ENCODE measurements at places on chromosomes 3 and 15. TPM values are rescaled to one million over a fixed set of nuclear protein-coding genes. Genes with fewer than 3 reads are reported as not detected.
A peak's percentile ranks its signal among the peaks of the same experiment; 100 is the strongest.

DNA sequence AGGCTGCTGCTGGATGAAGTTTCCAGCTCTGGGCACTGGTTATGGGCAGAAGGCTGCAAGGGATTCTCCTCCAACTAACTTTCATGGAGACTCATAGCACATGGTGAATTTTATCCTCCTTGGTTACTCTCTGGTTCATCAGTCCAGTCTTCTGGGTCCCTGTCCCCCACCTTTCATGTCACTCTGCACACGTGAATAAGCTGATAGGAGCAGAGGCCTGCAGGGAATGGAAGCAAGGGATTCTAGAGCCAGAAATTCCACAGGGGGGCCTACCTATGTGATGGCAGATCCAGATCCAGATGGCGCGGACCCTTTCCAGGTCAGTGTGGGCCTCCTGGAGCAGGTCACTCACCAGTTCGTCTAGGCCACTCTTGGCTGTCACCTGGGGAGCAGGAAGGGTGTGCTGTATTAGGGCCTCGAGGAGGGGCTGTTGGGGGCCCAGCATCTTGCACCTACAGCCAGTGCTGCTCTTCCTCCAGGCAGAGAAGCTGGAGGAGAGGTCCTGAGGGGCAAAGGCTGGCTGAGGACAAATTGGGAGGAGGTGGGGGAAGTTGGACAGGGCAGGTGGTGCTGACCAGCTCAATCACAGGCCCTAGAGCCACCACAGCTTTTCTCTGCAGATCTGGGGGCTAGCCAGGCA is 30.2 kb downstream of the KY start:
- no peak for DNase-seq

GRCh38 chr3:184003187-184003967 is 14.3 kb downstream of the ABCC5 start:
- DNase-seq: no peak

GRCh38 chr3:94778814-94779494 is 716.1 kb downstream of the NSUN3 start:
- no peak for DNase-seq

DNA sequence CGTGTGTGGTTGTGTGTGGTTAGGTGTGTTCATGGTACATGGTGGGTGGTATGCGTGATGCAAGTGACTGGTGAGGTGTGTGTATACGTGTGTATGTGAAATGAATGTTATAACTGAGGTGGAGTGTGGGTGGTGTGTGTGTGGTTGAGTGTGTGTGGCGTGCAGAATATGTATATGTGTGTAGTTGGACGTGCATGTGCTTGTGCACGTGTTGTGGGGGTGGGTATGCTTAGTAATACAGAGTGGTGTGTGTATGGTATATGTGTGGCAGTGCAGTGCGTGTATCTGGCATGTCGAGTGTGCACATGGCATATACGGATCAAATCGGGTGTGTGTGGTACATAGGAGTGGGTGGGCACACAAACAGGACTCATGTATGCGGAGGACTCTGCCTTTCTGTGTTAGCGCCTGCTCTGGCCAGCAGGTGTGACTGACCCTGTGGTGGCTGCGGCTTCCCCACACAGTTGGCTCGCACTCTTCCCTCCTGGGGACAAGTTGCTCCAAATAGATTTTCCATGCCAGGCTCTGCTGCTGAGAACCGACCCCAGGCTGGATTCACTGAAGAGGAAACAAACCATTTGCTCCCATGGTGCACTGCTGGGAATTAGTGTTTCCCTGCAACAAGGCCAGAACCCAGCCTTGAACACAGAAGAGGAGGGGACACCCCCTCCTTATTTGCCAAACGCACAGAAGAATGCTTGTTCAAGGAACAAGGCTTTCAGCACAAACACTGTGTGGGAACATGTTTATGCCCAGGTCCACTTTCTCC is 1.2 kb upstream of the C3orf70 start:
- no peak for DNase-seq

DNA sequence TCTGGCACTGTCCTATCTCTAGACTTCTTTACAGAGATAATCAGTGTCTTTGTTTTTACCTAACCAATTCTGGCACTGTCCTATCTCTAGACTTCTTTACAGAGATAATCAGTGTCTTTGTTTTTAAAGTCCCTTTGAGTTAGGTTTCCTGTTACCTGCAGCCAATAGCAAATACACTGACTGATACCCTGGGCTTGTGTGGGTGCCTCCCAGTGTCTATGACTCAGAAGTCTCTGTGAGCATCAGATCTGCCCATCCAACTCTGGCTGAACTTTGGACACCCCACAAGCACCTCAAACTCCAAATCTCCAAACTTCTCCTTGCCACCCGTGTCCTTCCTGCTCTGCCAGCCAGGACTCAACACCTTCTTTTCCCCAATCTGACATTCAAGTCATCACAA is 30.4 kb downstream of the SLC41A3 start:
- DNase-seq: no peak

GRCh38 chr3:69847303-69847702 is 108.0 kb downstream of the MITF start:
- DNase-seq: no peak

DNA sequence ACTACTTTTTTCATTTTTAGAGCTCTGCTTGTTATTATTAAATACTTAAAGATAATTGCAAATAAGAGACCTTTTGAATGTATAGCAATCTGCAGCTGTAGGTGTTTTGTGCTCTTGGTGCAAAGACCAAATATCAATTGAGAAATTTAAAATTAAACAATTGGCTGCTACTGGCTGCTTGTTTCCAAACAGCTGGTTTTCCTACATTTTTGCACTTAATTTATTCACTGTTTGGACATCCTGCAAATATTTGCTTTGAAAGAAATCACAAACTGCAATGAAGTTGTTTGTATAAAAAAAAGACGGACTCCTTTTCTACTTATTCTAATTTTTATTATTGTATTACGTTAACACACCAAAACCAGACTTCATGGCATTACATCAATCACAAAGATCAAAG is 35.6 kb downstream of the MED12L start:
- DNase-seq: no peak

- no peak for DNase-seq
Observed at GRCh38 chr15:68277131-68277602, 378 bp upstream of the FEM1B start.

GRCh38 chr15:66402761-66403284 is 16.1 kb downstream of the MAP2K1 start:
- DNase-seq: no peak

PCOLCE2 gene
- total RNA-seq: not detected

QRICH1 gene
- total RNA-seq: 156 TPM

CNTN4 gene
- not detected for total RNA-seq

DNA sequence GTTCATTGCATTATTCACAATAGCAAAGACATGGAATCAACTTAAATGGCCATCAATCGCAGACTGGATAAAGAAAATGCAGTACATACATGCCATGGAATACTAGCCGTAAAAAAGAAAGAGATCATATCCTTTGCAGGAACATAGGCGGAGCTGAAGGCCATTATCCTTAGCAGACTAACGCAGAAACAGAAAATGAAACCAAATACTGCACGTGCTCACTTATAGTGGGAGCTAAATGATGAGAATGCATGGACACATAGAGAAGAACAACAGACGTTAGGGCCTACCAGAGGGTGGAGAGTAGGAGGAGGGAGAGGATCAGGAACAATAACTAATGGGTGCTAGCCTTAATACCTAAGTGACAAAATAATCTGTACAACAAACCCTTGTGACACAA is 57.9 kb downstream of the RASA2 start:
- no peak for DNase-seq

GRCh38 chr3:183802989-183803388 is 22.4 kb downstream of the MAP6D1 start:
- no peak for DNase-seq

DNA sequence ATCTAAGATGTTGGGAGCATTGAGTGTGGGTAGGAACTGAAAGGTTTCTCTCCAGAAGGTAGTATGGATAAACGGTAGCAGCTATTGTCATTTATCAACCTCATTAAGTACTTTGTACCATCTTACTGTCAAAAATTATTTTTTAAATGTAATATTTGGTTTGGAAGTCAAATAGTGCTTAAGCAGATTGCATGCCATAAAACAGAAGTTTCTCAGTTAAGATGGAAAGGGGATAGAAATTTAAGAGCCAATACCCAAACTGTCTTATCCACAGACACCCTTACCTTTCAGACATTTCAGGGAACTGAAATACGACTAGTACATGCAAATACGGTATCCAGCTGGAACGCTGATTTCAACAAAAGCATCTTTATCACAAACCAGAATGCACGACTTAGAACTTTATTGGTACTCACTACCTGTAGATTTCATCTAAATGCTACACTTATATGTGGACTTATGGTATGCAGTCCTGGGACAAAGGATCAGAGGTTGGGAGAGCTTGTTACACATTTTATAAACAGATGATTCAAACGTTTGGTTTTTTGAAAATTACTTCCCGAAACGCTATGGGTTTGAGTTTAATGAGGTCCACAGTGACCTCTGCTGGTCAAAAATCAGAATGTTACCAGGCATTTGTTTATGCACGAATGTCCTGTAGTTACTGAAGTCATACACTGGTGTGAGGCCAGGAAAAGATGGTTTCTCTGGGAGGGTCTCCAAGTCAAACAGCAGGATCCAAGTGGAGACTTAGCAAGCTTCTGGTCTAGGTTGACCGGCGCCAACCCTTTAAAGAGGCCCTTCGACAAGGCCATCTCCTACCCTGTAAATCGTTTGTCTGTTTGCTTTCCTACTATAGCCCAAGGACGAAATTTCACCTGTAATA is 45.7 kb upstream of the DUT start:
- DNase-seq: peak; percentile 76

DNA sequence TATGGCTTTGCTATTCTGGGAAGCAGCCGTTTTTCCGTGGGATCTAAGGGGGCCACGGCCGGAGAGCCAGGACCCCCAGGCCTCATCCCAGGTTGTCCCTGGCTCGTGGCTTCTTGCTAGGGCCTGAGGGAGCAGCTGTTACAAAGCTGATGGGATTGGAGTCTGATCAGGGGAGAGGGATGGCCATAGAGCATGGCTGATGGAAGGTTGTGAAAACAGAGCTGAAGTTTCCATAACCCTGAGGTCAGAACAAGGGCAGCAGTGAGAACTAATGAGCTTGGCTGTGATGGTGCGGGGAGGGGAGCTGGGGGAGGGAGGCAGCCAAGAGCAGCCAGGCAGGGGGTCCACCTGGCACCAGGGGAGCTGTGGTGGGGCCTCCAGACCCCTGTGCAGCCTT is 63.0 kb downstream of the LINGO1 start:
- DNase-seq: no peak

- DNase-seq: no peak
Observed at GRCh38 chr3:55480911-55481743, 6.0 kb downstream of the WNT5A start.

GRCh38 chr3:32175607-32176197 is 62.8 kb upstream of the CMTM8 start:
- peak; percentile 82 for DNase-seq

DNA sequence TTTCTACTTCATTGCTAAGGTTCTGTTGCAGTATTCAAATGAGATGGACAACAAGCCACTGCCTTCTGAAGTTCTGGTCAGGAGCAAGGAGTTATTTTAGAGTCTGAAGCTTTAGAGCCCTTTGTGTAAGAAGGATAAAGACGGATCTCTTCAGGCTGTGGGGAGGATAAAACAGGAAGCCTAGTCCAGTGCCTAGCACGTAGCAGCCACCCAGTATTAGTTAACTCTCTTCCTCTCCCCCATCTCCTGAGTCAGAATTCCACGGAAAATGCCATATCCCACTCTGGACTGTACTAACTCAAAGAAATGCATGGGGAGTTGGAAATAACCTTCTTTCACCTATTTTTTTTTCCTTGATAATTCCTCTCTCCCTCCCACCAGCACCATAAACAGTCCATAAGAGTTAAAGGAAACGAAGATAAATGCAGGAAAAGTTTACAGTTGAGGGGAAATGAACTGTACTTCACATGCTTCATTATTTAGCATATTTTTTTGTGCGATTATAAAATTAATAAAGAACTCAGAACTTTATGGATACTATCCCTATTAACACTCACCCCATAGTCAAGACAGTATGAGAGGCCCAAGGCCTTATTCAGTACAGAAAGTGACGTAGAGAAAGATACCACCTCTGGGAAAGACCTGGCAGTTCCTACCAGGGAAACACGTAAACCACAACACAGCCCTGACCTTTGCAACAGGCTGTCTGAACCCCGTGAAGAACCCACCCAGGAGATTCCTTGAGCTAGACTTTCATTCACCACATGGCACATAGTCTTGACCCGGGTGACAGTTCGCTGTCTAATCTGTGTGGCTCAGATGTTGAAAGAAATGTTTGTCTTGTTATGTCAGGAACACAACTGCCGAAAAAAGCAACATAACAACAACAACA is 9.2 kb downstream of the IGF2BP2 start:
- no peak for DNase-seq

DNA sequence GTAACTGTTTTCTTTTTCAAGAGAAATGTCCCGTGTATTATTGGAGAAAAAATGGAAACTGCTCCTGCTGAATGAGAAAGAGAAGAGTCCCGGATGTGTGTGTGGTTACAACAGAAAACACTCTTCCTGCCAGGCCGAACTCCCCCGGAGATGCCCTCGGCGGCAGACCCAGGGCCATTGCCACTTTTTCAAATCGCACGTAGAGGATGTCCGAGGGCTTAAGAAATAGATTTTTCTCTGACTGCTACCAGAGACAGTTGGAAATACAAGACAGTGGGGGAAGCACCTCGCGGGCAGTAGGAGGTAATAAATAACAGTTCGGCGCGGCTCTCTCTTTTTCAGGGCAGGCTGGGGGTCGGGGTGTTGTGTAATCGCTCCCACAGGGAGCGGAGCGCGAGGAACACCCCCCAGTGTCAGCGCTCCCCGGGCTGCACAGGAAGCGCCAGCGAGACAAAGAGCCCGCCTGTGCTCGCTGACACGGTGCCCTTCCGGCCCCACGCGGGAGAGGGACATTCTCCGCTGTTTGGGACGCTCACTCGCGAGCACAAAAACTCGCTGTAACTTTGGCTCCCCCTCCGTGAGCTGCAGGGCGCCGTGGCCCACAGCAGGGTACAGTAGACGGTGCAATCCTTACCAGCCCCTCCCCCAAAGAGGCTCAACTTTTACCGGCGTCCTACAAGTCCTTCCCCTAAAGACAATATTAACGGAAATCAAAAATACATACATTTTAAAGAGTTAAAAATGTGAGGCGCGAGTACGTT is 1.1 kb downstream of the VGLL4 start:
- DNase-seq: peak; percentile 88

P2RY12 gene
- not detected for total RNA-seq

- no peak for DNase-seq
Observed at GRCh38 chr3:145032791-145033190, 1061.2 kb downstream of the DIPK2A start.

DNA sequence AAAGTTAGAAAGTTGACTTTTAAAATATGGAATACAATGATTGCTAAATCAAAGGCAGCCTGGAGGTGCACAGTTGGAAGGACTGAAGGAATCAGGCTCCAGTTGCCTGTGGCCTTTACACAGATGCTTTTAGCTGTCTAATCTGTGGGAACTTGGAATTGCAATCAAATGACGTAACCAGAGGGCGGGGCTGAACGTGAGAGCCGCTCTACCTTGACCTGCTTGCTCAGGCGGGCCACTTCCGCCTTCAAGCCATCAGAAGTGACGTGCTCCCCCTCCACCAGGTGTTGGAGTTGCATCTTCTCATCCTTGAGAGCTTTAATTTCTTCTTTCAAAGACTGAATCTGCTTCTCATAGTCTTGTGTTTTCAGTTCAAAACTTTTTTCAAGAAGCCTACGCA is 37.7 kb upstream of the GNB5 start:
- peak; percentile 93 for DNase-seq

Measured in OCI-LY7 (cell line).